Myocyte (in vitro differentiated cells): ENCODE measurements at places on chromosomes 7 and 10.

DNA sequence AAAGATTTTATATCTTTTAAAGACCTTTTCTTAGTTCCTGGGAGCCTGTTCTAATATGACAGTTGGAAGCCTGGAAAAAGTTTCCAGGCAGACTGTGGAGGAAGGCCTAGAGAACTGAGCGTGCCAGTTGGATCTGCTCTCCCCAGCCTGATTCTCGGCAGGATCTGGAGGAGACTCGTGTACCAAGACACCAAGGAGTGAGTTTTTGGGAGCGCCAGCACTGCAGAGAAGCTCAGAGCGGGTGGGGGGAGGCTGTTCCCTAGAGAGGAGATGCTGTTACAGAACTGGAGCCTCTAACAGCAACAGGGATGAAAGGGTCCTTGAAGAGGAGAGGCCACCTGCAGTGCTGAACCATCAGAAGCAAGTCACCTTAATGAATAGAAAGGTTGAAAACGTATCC is 52.9 kb downstream of the LYZL2 start:
- no peak for DNase-seq

DNA sequence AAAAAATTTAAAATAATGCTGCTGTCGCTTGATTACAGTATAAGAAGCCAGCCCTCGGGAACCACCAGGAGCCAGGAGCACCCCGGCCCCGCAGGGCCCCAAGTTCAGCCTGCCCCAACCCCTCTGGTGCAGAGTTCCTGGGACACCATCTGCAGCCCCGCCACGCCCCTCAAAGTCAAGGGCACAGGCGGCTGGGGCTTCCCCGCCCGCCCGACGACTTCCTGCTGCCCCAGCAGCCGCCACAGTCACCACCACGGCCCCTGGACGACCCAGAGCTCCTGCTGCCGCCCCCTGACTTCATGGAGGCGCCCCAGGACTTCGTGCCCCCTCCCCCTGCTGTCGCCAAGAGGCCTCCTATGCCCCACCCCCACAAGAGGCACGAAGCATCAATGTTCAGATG is 103.6 kb upstream of the PDSS1 start:
- no peak for DNase-seq

GRCh38 chr7:90629297-90629918 is 33.3 kb downstream of the CDK14 start:
- peak; percentile 79 for DNase-seq

- peak; percentile 99 for DNase-seq
Observed at GRCh38 chr7:47582764-47583738, 1.1 kb upstream of the TNS3 start.
